ENCODE measurements at places on chromosomes 7 and 10. TPM values are rescaled to one million over a fixed set of nuclear protein-coding genes. Genes with fewer than 3 reads are reported as not detected.

Gene RP9
- total RNA-seq = 10.9 TPM

Gene PDZD7
- 2.0 TPM for total RNA-seq

Gene PGAM2
- 0.91 TPM for total RNA-seq

Gene ZNF853
- total RNA-seq = 2.9 TPM

Gene NODAL
- total RNA-seq = not detected

Gene ZNF488
- 0.66 TPM for total RNA-seq

Gene TBC1D12
- total RNA-seq = 25.0 TPM

Gene MACC1
- total RNA-seq = 27.2 TPM

Gene KIN
- 10.0 TPM for total RNA-seq
